Right kidney (tissue), 9 donors: ENCODE measurements at places on chromosomes 11 and 22.

DNA sequence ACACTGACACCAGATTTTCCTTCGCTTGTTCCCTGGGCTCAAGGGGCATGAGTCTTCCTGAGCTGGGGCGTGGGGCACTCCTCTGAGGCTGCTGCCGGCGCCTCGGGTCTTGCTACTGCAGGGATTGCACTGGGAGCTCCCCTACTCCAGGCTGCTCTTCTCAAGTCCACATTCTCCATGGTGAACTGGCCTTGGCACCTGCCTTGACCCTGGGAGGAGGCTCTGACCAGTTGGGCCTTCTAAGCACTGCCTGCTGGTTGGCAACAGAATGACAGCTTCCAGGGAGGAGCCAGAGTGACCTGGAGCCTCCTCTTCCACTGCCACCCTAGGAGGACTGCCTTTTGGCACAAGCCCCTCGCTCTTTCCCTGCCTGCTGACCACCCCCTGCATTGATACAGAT, 9.5 kb downstream of the FREY1 start:
- DNase-seq: no peak

GRCh38 chr11:70641369-70641768, 243.0 kb downstream of the CTTN start:
- DNase-seq: no peak

DNA sequence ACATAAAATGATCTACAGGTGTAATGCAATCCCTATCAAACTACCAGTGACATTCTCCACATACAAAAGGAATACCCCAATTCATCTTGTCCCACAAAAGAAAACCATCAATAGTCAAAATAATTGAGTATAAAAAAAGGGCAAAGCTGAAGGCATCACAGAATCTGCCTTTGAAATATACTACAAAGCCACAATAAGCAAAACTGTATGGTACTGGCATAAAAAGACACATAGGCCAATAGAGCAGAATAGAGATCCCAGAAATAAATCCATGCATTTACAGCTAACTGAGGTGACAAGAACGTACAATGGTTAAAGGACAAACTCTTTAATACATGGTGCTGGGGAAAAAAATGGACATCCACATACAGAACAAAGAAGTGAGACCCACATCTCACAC, 31.8 kb downstream of the ZNF195 start:
- no peak for DNase-seq

- DNase-seq: no peak
Observed at GRCh38 chr22:38737302-38738060, 18.3 kb downstream of the SUN2 start.

- no peak for DNase-seq
Observed at GRCh38 chr11:117923773-117924172, 5.4 kb downstream of the TMPRSS13 start.

DNA sequence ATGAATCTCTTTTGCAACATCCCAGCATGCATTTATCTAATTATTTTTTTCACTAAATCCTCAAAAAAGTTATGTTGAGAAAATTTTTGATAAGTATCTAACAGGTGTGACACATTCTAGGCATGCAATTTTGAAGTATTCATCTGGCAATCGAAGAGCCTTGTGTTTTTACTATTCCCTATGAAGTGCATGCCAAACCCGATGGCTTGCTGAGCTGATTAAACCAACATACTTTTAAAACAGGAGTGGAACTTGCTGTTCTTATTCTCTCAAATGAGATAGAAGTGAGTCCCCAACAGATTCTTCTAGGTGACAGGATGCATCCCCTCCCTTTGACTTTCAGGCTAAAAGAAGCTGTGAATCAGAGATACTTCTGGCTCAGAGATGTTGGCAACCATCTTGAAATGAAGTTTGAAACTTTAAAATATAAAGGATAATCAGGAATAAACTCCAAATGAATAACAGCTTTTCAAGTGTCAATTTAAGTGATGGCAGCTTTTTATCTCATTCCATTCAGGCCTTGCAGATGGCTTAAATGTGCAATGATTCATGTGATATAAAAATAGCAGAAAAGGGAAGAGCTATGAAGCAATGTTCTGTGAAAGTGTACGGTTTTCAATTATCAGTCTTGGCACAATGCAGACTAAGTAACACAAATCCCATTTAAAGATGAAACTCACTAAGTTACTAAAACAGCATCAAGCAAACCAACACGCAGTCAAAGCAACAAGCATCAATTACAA, 67.7 kb downstream of the APOL5 start:
- DNase-seq: no peak

GRCh38 chr11:34223021-34223813, 117.8 kb downstream of the NAT10 start:
- DNase-seq: peak; percentile 59

GRCh38 chr22:45717789-45718188, 46.2 kb downstream of the ATXN10 start:
- DNase-seq: no peak

- no peak for DNase-seq
Observed at GRCh38 chr22:39422101-39422500, 22.5 kb downstream of the TAB1 start.

GRCh38 chr11:130718120-130718519, 198.2 kb downstream of the SNX19 start:
- no peak for DNase-seq

- DNase-seq: no peak
Observed at GRCh38 chr11:130829920-130830511, 86.3 kb downstream of the SNX19 start.

DNA sequence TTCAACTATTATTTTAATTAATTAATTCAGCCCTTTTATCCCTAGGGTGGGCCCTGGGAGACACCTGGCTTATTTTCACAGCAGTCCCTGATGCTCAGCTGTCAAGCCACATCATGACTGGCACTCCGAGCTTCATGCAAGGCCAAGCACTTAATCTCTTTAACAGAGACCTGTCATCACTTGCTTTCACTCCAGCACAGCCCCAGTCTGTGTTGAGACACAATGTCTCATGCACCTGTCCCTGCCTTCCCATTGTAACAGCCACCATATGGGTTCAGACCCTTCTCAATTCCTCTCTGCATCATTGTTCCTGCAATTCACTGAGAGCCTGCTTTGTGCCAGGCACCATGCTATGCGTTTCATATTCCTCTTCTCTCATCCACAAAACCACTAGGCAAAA, 222.2 kb upstream of the TENM4 start:
- DNase-seq: no peak

GRCh38 chr11:46967962-46968361, 31.4 kb downstream of the CSTPP1 start:
- no peak for DNase-seq

- DNase-seq: no peak
Observed at GRCh38 chr11:88620568-88621130, 283.1 kb upstream of the CTSC start.

GRCh38 chr22:29617922-29618629, 14.6 kb downstream of the NF2 start:
- no peak for DNase-seq

GRCh38 chr11:33542921-33543320, 157.7 kb downstream of the C11orf91 start:
- DNase-seq: peak; percentile 11

- DNase-seq: no peak
Observed at GRCh38 chr11:82767123-82767522, 33.5 kb upstream of the FAM181B start.

GRCh38 chr11:46121724-46122477, 647 bp upstream of the PHF21A start:
- DNase-seq: peak; percentile 90

GRCh38 chr11:112255067-112255720, 5.5 kb downstream of the PLET1 start:
- DNase-seq: no peak

- peak; percentile 40 for DNase-seq
Observed at GRCh38 chr11:19826606-19827005, 114.0 kb downstream of the NAV2 start.

- no peak for DNase-seq
Observed at GRCh38 chr11:130301002-130301401, 13.7 kb downstream of the ZBTB44 start.

DNA sequence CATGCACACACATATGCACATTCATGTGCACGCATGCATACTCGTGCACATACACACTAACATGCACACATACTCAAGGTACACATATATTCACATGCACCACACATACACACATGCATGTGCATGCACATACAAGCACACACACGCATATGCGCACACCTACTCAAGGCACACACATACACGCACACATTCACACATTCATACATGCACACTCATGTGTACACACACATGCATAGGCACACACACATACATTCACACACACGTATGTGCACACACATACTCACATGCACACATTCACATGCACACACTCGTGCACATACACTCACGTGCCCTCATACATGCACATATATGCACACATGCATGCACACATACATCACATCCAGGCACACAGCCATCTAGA, 489.0 kb downstream of the MN1 start:
- no peak for DNase-seq

GRCh38 chr11:78465169-78465942, 47.7 kb upstream of the GAB2 start:
- no peak for DNase-seq

DNA sequence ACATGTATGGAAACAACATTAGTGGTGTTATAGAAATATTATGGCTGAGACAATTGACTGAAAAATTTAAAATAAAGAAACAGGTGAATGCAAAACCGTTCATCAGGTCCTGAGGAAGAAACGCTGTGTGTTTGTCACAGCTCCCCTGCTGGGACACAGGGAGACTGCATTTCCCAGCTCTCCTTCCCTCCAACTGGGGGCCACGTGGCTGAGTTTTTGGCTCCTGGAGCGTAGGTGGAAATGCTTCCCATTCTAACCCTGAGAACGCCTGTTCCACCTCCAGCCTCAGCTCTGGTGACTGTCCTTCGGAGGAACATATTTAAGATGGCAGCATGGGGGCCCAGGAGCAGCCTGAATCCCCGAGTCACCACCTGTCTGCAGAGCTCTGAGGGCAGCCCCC, 398.6 kb downstream of the BRD1 start:
- DNase-seq: no peak

- DNase-seq: peak; percentile 60
Observed at GRCh38 chr22:22156716-22157347, 87.8 kb upstream of the VPREB1 start.

- no peak for DNase-seq
Observed at GRCh38 chr11:12846786-12847615, 162.1 kb upstream of the RASSF10 start.

DNA sequence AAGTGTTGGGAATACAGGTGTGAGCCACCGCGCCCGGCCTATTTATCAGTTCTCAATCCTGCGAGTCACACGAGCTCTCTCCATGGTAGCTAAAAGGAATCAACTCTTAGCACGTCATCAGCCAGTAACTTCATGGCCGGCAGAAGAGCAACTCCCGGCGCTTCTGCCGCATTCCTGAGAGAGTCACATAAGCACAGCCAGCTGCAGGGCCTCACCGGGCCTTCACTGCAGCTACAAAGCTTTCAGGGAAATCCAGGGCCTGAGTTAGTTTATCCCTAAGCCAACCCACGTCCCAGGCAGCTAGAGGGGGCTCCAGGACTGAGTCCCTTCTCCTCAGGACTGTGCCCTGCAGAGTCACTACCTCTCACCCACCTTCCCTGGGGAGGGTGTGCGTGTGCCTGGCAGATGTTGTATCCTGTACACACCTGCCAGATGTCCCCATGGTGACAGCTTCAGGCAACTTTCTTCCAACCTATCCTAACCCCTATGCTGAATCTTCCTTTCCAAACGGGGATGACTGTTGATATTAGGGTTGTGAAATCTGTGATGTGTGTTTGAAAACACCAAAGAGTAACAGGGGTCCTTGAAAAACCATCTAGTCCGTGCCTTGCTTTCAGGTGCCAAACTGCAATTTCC, 45.9 kb upstream of the ARFGAP3 start:
- no peak for DNase-seq

- no peak for DNase-seq
Observed at GRCh38 chr11:108112057-108112456, 9.3 kb upstream of the ACAT1 start.

DNA sequence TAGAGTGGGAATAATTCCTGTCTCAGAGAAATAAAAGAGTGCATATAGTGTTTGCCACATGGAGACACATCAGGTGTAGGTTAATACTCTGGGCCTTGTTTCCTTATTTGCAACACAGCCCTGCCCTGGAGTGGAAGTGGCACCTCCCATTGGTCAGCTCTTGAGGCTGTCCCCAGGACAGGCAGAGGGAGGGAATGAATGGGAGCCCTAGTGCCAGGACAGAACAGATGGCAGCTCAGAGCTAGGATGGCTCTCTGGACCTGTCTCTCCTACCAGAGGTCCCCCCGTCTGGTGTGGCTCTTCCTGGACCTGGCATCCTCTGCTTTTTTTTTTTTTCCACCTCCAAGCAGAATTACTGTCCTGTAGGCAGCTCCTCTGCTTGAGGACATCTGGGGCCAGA, 35.6 kb downstream of the LIMK2 start:
- DNase-seq: peak; percentile 36

GRCh38 chr22:50706481-50707125, 31.4 kb upstream of the ACR start:
- no peak for DNase-seq

DNA sequence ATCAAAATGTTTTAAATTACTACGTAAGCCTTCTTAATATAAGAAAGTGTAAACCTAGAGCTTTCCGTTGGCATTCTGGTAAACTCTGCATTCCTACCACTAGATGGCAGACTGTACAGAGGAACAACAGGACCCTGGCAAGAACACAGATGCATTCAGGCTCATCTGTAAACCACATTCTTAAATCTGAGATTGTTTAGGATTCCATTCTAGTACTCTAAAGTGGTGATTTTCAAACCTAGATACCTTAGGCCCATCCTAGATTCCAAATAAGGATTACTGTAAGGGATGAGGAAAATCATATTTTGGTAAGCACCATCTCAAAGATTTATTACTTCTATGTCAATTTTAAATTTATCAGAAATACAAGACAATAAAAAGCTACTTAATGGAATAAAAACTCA, 26.9 kb downstream of the PICALM start:
- peak; percentile 35 for DNase-seq
